ENCODE measurements at places on chromosomes 3 and 15.

- DNase-seq, result no peak
These were observed 34.5 kb upstream of the CHST2 start for GRCh38 chr3:143084856-143085731.

- no peak for DNase-seq
These were observed 12.0 kb downstream of the ALDH1A2 start for GRCh38 chr15:58053315-58054153.

GRCh38 chr3:21297304-21297703 lies 453.7 kb downstream of the ZNF385D start:
- DNase-seq, result no peak

- no peak for DNase-seq
These were observed 101.1 kb downstream of the DLG1 start for GRCh38 chr3:197197334-197197733.

GRCh38 chr15:67570875-67571647 lies 28.6 kb downstream of the MAP2K5 start:
- no peak for DNase-seq

GRCh38 chr15:70806992-70807712 lies 43.8 kb upstream of the UACA start:
- no peak for DNase-seq

- DNase-seq, result no peak
These were observed 397.9 kb downstream of the NTRK3 start for GRCh38 chr15:87858651-87859050.

DNA sequence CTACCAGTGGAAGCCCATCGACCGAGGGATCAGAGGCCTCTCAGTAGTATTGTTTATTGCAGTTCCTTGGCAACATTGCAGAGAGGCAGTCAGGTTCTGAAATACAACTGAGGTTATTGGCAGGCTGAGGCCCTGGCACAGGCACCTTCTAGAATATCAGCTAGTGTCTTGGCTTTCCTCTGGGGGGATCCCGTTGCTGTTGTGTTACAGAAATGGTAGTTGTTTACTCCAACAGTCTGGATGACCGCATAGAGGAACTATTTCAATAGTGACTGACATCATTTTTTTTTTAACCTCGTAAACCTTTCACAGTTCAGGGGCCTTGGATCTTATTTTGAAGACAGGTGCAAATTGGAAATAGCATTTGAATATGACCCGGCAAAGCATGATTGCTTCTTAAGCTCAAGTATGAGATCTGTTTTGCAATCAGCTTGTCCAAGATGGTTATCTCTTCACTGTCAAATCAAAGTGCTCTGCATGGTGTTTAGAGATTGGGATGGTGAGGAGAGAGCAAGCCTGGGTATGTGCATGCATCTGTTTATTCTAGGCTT lies 63.9 kb downstream of the PGPEP1L start:
- DNase-seq, result no peak

- no peak for DNase-seq
These were observed 57.6 kb upstream of the AZI2 start for GRCh38 chr3:28406241-28406640.

GRCh38 chr3:117234331-117234730 lies 524.8 kb downstream of the TUSC7 start:
- DNase-seq, result no peak

DNA sequence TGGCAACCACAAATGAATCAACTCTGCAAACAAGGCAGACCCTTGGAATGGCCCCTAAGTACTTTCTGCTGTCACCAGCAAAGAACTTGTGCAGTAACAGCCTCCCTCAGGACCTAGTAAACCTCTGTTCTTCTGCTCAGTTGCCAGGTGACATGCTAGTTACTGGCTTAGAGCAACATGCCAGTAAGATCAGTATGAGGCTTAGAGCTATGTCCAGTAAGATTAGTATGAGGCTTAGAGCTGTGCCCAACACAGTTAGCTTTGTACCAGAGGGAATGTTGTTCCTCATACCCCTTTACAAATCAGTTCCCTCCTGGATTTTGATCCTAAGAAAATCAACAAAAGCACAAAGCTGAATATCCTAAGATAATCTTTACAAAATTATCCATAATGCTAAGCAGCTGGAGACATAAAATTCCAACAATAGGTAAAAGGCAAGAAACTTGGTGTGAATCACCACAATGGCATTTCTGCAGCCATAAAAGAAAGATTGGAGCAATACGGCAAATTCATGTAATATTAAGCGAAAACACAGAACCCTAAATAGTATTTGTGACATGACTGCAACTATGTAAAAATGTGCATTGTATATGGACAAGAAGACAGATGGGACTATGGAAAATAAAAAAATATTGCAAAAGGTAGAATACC lies 107.3 kb upstream of the LPP start:
- DNase-seq, result no peak

- DNase-seq, result no peak
These were observed at the start of gene ZNF385D for GRCh38 chr3:21750831-21751391. TSS of gene ZNF385D (minus strand) at chr3:21751210. CDS start at chr3:21750916, 294 bp downstream.

DNA sequence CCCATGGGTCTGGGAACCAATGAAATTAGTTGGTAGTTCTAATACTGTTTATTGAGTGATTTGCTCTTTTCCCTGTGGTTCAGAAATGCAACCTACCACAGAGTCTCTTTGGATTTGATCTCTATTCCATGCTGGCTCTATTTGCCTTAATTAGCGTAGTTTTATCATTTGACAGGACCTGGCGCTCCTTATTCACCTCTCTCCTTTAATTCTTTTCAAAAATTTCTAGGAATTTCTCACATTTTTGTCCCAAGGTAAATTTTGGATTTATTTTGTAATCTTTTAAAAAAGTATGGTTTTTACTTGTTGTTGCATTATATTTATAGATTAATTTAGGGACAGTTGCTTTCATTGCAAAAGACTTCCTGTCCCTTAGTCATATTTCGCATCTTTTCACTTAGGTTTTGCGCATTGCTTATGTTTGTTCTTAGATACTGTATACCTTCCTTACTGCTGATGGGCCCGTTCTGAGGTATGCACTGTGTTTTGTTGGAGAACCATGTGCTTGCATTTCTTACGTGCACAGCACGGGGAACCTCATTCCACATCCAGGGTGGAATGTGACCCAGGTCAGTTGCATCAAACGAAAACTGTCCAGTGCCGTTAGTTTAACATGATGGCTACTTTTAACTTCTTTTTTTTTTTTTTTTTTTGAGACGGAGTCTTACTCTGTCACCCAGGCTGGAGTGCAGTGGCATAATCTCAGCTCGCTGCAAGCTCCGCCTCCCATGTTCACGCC lies 27.0 kb downstream of the SENP5 start:
- DNase-seq, result no peak

GRCh38 chr3:139506766-139507165 lies 30.4 kb upstream of the RBP2 start:
- no peak for DNase-seq

DNA sequence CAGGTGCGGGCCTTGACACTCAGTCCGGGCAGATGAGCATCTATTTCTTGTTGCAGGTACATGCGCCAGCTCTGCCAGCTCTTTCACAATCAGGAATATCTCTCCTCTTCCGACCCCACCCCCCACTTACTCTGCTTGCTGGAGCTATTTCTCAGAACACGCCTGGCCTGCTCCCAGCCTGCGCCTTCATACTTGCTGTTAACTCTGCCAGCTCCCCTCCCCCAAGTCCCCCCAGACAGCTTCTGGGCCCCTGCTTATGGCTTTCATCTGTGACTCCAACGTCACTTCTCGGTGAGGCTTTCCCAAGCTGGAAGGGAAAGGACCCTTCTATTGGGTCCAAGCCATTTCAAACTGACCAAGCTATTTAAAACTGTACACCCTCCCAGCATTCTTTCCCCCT lies 15.2 kb downstream of the MAGEF1 start:
- no peak for DNase-seq

GRCh38 chr15:98012354-98012753 lies 51.9 kb downstream of the ARRDC4 start:
- DNase-seq, result no peak

DNA sequence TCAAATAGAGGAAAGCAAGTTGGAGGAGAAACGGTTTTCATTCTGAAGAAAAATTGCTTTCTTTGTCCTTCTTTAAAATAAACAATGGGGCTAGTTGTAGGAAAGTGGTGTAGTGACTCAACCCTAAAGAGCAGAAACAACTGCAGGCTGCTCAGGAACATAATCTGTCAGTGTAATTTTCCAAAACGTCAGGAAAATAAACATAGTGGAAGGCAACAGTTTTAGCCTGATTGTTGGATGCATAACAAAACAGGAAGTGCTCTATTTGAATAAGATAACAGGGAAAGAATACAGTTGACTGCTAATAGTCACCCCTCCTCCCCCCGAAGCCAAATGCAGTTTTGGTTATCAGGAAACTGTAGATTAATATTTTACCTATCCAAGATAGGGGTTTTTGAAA lies 167.6 kb downstream of the ECT2 start:
- no peak for DNase-seq

GRCh38 chr3:161316006-161316689 lies 55.2 kb downstream of the SPTSSB start:
- DNase-seq, result no peak

- DNase-seq, result no peak
These were observed 770.6 kb upstream of the NR2F2 start for GRCh38 chr15:95559875-95560394.

DNA sequence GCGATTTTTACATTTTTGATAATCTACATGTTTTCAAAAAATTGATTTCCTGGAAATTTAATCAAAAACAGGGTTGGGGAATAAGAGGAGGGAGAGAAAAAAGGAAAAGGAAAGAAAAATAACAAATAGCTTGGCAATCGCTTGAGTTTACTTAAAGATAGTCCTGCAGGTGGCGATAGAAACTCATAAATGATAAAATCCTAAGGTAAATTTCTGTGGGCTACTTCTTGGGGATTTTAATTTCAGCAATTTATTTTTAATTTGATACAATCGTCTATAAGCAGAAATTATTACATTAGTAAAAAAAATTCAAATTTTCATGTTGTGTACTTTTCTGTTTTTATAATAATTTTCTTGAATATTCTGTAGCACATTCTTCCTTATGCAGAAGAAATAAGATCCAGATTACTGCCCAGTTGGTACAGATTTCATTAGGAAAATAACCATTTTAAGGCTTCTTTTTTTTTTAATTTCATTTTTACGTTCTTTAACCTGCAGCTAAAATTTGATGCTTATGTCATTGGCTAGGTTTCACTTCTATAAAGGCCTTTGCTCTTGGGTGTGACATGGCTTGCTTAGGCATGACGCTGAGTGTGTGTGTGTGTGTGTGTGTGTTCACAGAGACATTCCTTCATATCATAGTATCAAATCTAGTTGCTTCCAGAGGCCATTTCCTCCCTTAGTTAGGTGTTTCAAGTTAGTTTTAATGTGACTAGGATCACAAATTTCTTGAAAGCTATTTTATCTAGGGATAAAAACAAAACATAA lies 181.8 kb downstream of the MCTP2 start:
- no peak for DNase-seq

GRCh38 chr3:171704002-171704401 lies 106.3 kb downstream of the PLD1 start:
- no peak for DNase-seq

DNA sequence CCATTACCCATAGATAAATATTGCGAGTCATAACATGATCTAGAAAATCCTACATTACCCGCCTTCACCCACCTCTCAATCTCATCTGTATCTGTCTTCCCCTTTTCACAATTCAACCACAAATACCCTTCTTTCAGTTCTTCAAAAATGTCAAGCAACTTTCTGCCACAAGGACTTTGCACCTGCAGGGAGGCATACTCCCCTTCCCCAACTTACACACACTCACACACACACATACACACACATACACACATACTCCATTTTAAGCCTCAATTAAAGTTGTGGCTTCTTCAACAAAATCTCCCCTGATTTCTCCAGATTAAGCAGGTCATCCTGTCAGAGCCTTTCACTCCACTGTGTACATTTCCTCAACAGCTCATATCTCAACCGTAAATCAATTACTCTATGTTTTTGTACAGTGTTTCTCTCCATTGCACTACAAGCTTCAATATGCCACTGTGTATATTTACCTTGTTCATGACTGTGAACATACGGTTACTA lies 33.1 kb upstream of the CCDC50 start:
- DNase-seq, result no peak

DNA sequence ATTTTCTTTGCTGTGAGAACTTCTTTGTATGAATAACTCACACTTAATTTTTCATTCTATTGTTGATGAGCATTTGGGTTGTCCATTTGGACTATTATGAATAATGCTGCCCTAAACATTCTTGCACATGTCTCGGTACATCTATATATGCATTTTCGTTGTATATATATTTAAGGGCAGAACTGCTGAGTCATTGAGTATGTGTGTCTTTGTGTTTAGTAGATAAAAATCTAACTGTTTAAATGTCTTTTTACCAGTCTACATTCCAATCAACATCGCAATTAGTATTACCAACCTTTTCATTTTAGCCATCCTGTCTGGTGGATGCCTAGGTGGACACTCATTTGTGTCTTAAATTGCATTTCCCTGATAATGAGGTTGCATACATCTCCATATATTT lies 144.4 kb downstream of the UACA start:
- DNase-seq, result no peak

GRCh38 chr15:64843991-64844390 lies 2.3 kb downstream of the PLEKHO2 start:
- DNase-seq, result no peak

- DNase-seq, result no peak
These were observed 141.6 kb downstream of the DNAJB8 start for GRCh38 chr3:128324911-128325592.

DNA sequence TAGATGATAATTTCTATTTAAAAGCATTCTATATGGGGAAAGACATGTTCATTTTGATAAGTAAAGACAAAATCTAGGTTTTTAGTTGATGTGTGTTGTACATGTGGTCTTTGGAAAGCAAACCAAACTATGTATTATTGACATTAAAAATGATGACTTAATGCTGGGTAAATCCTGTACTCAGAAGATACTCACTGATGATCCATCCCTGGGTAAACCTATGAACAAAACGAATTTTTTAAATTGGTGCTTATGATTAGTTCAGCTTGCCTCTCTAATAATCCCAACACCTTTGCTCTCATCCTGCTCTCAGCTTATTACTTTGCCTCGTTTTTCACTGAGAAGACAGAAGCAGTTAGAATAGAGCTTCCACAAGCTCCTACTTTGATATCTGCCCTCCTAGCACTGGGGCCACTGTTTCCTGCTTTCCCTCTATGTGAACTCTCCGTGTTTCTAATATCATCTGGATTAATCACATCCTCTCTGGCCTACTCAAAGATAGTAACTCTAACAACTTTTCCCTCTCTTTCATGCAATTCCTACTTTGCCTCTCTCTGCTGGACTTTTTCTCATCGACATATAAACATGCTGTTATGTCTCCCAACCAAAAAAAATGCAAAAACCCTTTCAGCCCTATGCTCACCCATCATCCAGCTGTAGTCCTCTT lies 29.3 kb downstream of the RARRES1 start:
- no peak for DNase-seq

- DNase-seq, result no peak
These were observed 3.8 kb downstream of the ST3GAL6 start for GRCh38 chr3:98766924-98767323.

GRCh38 chr3:139118835-139119234 lies 74.1 kb upstream of the PRR23C start:
- no peak for DNase-seq
